ENCODE measurements at places on chromosomes 11 and 22. TPM values are rescaled to one million over a fixed set of nuclear protein-coding genes. Genes with fewer than 3 reads are reported as not detected.

The APOBEC3H gene
- 84.9 TPM for total RNA-seq

The HPS4 gene
- total RNA-seq = 42.6 TPM

The MS4A6A gene
- 0.55 TPM for total RNA-seq

The USH1C gene
- not detected for total RNA-seq

The VPREB1 gene
- not detected for total RNA-seq

The BTG4 gene
- total RNA-seq = 0.31 TPM

GRCh38 chr11:90330632-90331031 lies 107.8 kb upstream of the CHORDC1 start:
- DNase-seq = no peak

GRCh38 chr11:116194156-116194904 lies 578.5 kb downstream of the BUD13 start:
- DNase-seq = no peak

- DNase-seq = no peak
Measured at GRCh38 chr22:41491374-41492100, 22.6 kb downstream of the ACO2 start.

DNA sequence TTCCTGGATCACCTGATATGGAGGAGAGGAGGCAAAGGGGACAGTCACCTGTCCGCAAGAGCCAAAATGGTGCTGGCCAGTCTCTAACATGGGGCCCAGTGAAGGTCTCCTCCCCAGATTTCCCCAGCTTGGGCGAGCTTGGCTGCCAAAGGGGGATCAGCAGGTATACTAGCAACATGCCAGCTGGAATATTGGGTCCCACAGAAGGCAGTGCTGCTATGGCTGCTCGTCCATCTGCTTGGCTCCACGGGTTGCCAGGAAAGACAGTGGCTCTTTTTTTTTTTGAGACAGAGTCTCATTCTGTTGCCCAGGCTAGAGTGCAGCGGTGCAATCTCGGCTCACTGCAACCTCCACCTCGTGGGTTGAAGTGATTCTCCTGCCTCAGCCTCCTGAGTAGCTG lies 12.7 kb upstream of the KAT5 start:
- DNase-seq = no peak

- DNase-seq = no peak
Measured at GRCh38 chr11:115743719-115744118, 239.5 kb upstream of the CADM1 start.

GRCh38 chr22:48698618-48699017 lies 1129.1 kb downstream of the BRD1 start:
- no peak for DNase-seq

DNA sequence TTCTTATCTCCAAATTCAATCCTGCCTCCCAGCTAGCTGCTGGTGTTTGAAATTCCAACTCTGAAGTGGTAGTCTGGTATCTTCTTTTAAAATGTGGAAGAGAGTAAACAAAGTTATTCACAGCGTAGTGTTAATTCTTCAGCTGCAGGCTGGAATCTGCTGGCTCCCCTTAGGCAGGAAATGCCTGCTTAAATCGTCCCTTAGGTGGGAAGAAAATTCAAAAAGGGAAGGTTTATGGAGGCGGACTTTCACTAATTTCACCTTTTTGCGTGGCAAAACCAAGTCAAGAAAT lies 439.0 kb upstream of the CCDC90B start:
- DNase-seq = no peak

GRCh38 chr11:34745195-34745594 lies 124.3 kb downstream of the EHF start:
- DNase-seq = no peak

DNA sequence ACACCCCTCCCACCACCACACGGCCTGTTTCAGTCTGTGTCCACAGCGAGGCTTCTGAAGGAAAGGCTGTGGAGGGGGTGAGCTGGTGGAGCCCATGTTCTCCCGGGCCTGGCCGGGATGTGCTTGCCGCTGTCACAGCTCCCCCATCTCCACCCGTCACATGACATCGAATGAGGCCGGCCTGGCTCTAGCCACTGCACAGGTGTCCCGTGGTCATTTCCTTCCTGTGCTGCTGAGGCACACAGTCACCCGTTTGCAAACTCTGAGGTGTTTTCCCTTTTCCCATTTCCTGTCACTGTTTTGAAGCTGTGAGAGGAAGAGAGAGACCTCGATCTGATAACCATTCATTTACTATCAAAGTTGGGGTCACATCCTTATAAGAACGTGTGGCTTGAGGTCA lies 55.7 kb upstream of the CLDN5 start:
- DNase-seq = peak; percentile 49

DNA sequence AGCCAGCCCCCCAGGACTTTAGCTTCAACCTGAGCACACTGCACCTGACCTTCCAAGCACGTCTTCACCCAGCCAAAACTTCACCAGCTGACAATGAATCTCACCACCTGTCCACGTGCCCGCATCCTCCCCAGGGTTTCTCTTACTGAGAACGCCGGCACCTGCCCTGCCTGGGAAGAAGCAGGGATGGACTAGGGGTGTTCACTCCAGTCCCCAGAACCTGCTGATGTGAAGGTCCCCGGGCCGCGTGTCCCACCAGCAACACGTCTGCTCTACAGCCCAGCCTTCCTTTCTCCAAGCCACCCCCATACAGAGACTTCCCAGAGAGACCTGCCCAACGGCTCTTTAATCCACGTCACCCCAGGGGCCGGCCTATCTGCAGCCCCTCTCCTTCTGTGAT lies 12.8 kb downstream of the CPT1A start:
- no peak for DNase-seq

DNA sequence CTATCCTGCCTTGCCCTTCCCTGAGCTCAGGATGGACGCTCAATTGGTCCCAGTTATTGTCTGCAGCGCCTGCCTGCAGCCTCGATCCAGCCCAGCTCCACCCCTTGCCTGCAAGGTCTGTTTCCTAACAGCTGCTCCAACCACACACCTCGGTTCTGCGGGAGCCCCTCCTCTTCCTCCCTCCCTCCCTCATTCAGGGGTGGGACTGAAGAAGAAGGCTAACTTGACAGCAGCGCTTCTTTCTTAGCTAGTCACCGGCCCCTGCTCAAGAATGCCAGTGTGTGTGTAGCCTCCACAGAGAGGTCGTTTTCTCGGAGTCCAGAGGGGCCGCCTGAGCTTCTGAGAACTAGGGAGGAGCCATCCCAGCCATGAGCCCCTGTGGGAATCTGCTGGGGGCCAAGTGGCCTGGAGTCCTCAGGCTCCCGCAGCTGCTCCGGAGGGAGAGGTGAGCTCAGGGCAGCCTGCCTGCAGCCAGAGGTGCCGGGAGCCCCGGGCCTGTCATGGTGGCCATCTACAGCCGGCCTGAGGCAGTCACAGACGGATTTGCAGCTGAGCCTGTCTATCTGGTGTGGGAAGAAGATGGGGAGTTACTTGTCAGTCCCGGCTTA lies 36.1 kb downstream of the LIMK2 start:
- DNase-seq = peak; percentile 73

- peak; percentile 29 for DNase-seq
Measured at GRCh38 chr22:19884161-19884953, 29.7 kb upstream of the GNB1L start.

DNA sequence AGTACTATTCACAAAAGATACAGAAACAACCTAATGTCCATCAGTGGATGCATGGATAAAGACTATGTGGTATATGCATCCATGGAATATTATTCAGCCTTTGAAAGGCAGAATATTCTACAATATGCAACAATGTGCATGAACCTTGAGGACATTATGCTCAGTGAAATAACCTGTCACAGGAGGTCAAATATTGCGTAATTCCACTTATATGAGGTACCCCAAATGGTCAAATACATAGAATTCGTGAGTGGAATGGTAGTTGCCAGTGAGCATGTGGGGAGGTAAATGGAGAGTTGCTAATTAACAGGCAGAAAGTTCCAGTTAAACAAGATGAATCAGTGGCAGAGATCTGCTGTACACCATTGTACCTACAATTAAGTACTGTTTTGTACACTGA lies 3.6 kb upstream of the SLC5A4 start:
- DNase-seq = no peak

DNA sequence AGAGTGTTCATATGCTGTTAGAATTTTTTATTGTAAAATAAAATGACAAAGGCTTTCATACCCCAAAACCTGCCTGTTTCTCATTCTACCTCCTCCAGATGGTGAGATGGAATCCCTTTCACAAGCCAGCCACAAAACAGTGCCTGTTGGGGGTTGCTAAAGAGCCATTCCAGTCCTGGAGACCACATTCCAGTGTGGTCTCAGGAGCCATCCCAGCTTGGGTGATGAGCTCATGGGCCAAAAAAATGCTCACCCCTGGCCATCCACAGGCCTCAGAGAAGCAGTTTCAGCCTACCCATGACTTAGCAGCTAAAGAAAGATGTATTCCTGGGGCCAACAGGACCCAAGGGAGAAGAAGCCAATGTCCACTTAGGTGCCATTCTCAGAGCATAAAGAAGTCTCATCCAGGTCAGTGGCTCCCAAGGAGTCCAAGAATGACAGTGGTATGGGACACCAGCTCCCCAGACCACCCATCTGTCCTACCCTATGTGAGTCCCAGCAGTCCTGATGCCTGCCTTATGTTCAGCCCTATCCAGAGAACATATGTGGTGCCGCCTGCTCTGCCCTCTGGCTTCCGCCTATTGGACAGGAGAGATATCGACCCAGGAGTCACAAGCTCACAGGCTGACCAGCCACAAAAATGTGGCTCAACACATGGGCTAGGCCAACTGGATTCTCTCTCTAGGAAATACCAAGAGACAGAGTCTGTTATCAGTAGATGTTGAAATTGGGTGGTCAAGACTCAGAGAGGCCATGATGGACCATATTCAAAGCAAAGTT lies 26.4 kb downstream of the C11orf91 start:
- no peak for DNase-seq

- no peak for DNase-seq
Measured at GRCh38 chr22:42693055-42693762, 27.5 kb downstream of the A4GALT start.

GRCh38 chr22:38652859-38653258 lies 3.3 kb downstream of the FAM227A start:
- no peak for DNase-seq

- no peak for DNase-seq
Measured at GRCh38 chr11:95829580-95830259, 39.4 kb downstream of the CEP57 start.

DNA sequence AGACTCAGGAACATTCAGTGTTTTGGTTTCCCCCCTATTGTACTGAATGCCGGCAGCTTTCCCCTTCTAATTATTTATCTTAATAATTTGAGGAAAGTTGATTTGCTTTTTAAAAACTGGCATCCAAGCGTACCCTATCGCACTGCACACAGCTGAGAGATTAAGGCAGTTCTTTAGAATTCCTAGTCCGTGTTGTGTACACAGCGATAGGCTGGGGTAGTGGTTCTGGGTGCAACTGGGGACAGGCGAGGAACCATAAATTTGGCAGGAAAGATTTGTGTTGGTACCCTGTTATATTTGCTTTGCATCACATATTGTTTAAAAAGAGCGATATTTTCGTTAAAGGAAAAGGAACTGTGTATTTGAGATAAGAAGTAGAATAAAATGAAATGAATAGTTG lies 39.2 kb downstream of the PTPRJ start:
- no peak for DNase-seq
